ENCODE measurements at places on chromosomes 6 and 20. TPM values are rescaled to one million over a fixed set of nuclear protein-coding genes. Genes with fewer than 3 reads are reported as not detected.

DNA sequence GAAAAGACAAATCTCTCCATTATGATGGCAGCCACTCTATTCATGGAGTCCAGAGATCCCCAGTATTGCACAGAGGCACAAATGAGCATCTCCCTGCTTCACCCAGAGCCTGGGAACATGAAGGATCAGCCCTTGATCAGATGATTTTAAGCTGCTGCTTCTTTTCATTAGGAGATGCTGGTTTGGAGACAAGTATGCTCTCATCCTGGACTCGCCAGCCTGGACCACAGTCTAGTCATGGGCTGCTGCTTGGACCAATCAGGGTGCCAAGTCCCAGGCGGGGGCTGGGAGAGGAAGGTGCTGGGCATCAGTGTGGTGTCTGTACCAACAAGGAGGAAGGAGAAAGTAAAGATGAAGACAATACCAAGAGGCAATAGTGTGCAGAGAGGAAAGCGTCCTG, 195.7 kb upstream of the FOXQ1 start:
- DNase-seq: no peak

DNA sequence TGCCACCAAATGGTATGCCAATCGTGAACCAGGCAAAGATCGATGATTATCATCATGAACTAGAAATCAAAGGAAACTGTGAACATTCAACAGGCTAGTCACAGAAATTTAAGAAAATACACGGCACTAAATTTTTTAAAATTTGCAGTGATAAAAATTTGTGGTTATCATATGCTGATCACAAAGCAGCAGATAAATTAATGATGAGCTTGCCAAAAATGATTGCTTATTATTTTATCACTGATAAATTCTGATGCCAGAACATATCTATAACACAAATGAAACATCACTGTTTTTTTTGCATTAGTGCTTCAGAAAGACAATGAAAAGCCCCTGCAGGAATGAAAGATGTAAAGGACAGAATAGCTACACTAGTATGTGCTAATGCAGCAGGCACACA, 1413.2 kb upstream of the MAP3K7 start:
- no peak for DNase-seq

GRCh38 chr6:130366107-130367005, 539 bp downstream of the TMEM200A start:
- DNase-seq: peak; percentile 69

DNA sequence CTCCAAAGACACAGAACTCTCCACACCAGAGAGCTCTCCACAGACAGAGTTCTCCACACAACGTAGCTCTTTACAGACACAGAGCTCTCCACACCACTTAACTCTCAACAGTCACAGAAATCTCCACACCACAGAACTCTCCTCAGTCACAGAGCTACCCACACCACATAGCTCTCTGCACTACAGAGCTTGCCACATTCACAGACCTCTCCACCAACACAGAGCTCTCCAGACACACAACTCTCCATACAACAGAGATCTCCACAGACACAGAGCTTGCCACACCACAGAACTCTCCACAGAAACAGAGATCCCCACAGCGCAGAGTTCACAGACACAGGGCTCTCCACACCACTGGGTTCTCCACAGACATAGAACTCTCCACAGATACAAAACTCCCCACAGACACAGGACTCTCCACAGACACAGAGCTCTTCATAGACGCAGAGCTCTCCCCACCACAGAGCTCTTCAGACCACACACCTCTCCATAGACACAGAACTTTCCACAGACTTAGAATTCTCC, 52.5 kb downstream of the ERMARD start:
- no peak for DNase-seq

DNA sequence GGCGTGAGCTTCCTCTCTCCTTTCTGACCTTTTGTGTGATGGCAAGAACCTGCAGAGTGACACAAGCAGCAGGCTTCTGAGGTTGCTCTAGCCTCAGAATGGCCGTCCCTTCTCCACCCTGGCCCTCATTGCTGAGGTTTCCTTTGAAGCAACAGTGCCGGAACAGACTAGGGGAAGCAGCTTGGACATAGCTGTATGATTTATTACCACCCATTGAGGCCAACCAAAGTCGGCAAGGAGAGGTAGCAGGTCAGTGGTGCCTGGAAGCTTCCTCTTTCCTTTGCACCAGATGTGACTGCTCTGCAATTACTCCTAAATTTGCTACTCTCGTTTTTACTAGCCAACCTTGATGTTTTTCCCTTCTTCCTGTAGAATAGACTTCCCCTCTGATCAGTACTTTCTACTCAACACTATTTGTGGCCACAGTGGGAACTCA, 31.4 kb downstream of the PTPN1 start:
- no peak for DNase-seq

- DNase-seq: no peak
These were observed 131.6 kb downstream of the PTPRT start for GRCh38 chr20:43058077-43058476.

GRCh38 chr6:154931711-154932424, 63.2 kb upstream of the TIAM2 start:
- no peak for DNase-seq

- no peak for DNase-seq
These were observed 9.4 kb downstream of the TRIM10 start for GRCh38 chr6:30151580-30151979.

DNA sequence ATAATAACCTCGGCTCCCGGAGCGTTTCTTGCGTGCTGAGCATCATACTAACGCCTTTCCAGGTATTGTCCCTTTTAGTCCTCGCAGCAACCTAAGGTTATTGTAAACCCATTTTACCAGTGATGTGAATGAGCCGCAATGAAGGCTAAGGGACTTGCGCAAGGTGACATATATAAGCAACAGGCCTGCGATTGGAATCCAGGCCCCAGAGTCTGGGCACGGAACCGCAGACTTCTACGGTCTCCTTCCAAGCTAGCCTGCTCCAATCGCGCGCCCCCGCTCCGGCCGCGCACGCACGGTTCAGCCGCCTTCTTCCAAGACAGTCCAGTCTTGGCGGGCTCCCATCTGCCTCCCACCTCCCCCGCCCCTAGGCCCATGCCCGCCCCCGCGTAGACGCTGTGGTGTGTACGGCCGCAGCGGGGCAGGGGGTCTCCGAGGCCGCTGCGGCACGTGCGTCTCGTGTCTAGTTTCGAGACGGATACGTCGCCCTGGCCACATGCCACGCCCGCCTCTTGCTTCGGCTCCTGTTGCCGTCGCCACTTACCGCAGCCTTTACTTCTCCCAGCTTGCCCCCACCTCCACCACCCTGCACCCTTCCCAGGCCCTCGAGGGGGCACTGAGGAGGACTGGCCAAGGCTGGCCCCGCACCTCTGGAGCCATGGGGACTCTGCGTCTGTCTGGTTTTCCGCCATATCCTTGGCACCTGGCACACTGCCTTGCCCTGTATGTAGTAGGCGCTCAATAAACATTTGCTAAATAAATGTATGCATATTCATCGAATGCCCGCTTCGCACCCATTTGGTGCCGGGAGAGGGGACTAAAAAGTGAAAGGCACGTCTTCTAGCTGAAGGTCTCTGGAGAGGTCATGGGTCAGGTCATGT, 855 bp upstream of the GFOD1 start:
- peak; percentile 73 for DNase-seq

- no peak for DNase-seq
These were observed 540.7 kb downstream of the BMP2 start for GRCh38 chr20:7308163-7308562.

The GABRR1 gene
- not detected for total RNA-seq

The OPRL1 gene
- total RNA-seq: 0.28 TPM

The THEMIS gene
- total RNA-seq: 14.3 TPM

The CLPSL2 gene
- total RNA-seq: not detected

The DYNLT1 gene
- total RNA-seq: 103 TPM

The OPN5 gene
- not detected for total RNA-seq

The PROKR2 gene
- not detected for total RNA-seq

The ESR1 gene
- 0.38 TPM for total RNA-seq
